ENCODE measurements at places on chromosomes 2 and 18. TPM values are rescaled to one million over a fixed set of nuclear protein-coding genes. Genes with fewer than 3 reads are reported as not detected.

DCDC2C gene
- not detected for polyA plus RNA-seq

RSAD2 gene
- polyA plus RNA-seq = 3.2 TPM

TUBA3E gene
- not detected for polyA plus RNA-seq

NYAP2 gene
- polyA plus RNA-seq = not detected

SERPINB11 gene
- polyA plus RNA-seq = not detected

NPHP1 gene
- polyA plus RNA-seq = 21.8 TPM

MC2R gene
- not detected for polyA plus RNA-seq

CD226 gene
- polyA plus RNA-seq = 2.1 TPM

MAPK4 gene
- polyA plus RNA-seq = 8.4 TPM

FOXI3 gene
- 0.20 TPM for polyA plus RNA-seq

C2orf92 gene
- polyA plus RNA-seq = 25.6 TPM

TMEFF2 gene
- 23.2 TPM for polyA plus RNA-seq

SLC16A14 gene
- 6.8 TPM for polyA plus RNA-seq

FBLN7 gene
- 14.3 TPM for polyA plus RNA-seq

LBX2 gene
- polyA plus RNA-seq = 7.0 TPM

CNRIP1 gene
- polyA plus RNA-seq = 19.8 TPM

GRB14 gene
- 51.7 TPM for polyA plus RNA-seq

UPP2 gene
- 2.3 TPM for polyA plus RNA-seq

OSBPL6 gene
- 6.7 TPM for polyA plus RNA-seq

NCKAP5 gene
- polyA plus RNA-seq = 7.5 TPM

CRYGC gene
- polyA plus RNA-seq = not detected

PRSS56 gene
- 0.08 TPM for polyA plus RNA-seq

HDLBP gene
- 384 TPM for polyA plus RNA-seq

RAMP1 gene
- polyA plus RNA-seq = 11.4 TPM

RPL31 gene
- 3,246 TPM for polyA plus RNA-seq

DTNB gene
- 23.3 TPM for polyA plus RNA-seq

LHCGR gene
- 0.22 TPM for polyA plus RNA-seq

TTR gene
- polyA plus RNA-seq = 0.49 TPM

ANKRD30BL gene
- polyA plus RNA-seq = not detected

CDK15 gene
- 0.91 TPM for polyA plus RNA-seq

OTOS gene
- polyA plus RNA-seq = 0.21 TPM

MPHOSPH10 gene
- polyA plus RNA-seq = 50.7 TPM

TYMS gene
- polyA plus RNA-seq = 133 TPM

Measured in left renal cortex interstitium (tissue), 4 donors.